HTR-8/SVneo (cell line): ENCODE measurements at places on chromosomes 11 and 22.

GRCh38 chr22:30829901-30830550 lies 135.4 kb downstream of the OSBP2 start:
- peak; percentile 67 for DNase-seq

- no peak for DNase-seq
Observed at GRCh38 chr22:37184380-37184755, 3.7 kb downstream of the C1QTNF6 start.

DNA sequence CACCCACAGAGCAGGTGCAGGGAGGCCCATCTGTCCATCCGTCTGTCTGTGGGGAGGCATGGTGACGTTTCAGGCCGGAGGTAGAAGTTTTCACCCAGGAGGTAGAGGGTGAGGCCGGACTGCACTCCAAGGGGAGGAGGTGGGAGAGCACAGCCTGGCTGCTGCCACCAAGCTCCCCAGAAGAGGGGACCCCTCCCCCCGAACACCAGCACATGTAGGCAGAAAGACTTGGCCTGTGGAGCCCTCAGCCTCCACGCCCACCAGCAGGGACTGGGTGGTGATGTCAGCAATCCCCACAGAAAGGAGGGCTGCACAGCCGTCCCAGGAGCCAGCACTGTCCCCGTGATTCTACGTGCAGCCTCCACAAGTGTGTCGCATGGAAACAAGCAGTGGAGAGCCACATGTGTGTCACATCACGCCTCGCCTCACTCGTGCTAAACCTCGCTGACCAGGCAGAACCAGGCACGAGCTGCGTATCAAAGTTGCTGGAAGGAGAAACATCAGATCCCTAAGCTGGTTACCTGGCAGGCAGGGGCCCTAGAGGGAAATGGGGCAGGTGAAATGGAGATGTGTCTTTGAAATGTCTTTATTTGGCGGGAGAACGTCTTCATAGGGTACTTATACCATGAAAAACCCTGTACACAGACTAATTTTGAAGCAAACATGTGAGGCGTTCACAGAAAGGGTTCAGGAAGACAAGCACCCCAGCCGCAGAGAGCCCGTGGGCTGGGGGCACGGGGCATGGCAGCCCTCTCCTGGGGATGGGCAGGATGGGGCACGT lies 49.1 kb downstream of the CDKN1C start:
- no peak for DNase-seq

DNA sequence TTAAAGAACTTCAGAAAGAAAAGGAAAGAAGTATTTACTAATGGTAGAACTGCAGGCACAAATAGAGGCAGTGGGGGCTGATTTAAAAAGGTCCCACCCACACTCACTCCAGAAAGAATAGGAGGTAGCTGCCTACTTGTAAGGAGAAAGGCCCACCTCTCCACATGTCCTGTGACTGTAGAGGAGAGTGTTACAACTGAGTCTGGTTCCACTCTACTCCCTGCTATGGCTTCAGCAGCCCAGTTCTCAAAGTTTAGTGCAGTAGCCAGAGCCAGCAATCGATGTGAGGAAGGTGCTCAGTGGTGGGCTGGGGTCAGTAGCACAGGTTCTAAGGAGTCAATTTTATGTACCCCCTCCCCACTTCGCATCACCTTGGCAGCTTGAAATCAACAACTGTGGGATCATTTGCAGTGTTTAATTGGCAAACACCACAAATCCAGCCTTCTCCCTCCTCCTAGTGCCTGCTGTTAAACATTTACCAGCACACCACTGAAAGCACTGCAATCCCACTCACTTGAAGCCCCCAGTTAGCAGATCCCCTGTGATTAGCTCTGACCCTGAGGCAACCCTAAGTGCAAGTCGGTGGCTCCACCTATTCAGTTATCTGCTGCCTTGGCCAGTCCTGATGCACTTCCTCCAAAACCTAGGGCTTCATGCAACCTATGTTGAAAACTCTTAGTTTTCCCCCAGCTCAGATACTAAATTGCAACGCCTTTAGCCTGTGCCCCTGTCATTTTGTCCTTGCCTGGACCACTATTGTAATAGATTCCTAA lies 146.6 kb downstream of the BBOX1 start:
- DNase-seq = no peak

DNA sequence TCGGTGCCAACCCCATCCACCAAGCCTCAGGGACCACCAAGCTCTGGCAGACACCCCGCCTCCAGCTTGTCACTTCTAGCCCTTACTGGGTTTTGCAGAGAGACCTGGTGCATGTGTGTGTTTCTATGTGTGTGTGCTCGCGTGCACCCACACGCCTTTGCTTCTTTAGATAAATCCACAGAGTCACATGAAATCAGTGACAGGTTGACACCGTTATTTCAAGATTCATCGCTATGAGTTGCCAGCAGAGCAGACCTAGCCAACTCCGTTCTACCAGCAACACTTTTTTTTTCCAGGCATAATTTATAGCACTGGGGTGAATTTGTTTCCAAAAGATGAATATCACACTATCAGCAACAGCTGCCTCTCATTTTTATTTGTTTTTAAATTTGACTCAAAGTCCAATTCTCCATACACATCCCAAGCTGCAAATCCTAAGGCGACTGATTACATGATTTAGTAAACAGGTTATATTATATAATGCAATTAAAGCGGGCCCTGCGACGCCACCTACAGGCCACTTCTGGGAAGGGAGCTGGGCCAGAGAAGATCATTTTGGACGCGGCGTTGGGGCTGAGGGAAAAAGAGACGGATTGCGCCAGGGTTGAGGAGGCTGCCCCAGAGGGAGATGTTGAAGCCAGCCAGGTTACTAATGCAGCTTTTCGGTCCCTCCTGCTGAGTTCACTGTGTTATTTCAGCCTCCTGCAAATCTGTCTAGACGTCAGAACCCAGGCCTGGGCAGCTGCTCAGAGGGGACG lies 150.5 kb downstream of the FEZ1 start:
- peak; percentile 46 for DNase-seq

DNA sequence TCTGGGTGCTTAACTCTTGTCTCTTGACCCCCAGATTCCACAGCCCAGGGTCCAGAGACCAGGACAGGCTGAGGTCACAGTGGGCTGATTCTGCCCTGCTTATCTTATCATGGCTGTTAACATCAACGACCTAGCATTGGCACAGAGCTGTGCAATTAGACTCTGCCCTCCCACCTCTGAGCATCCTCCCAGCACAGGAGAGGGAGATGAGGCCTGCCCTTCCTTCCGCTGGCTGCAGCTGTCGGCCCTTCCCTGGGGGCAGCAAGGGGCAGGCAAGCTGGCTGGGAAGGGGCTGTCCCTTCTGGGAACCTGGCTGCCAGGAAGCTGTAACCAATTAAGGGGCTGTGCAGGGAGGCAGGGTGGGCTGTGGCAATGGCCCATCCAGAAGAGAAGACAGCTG lies 22.5 kb downstream of the LRRC10B start:
- DNase-seq = no peak

GRCh38 chr11:61362542-61362875 lies 335 bp downstream of the TMEM138 start:
- DNase-seq = peak; percentile 26

- DNase-seq = no peak
Observed at GRCh38 chr22:20781272-20781990, 7.5 kb downstream of the SERPIND1 start.
